ENCODE measurements at places on chromosomes 4 and X.

DNA sequence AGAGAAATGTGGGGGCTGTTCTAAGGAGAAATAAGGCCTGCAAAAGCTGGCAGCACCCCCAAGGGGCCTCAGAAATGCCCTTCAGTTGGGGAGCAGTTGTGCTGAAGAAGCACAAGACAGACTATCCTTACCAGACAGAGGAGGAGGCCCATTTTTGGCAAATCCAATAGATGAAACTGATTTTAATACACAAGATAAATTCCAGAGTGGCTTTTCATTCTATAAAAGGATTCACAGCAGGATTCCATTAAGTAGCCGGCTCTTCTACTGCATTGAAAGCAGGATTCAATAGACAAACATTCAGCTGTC, 8.1 kb downstream of the SEPTIN6 start:
- no peak for DNase-seq

- no peak for DNase-seq
Observed at GRCh38 chr4:6224735-6225134, 24.4 kb upstream of the JAKMIP1 start.

GRCh38 chr4:20992002-20992401, 291.7 kb downstream of the PACRGL start:
- DNase-seq: no peak

DNA sequence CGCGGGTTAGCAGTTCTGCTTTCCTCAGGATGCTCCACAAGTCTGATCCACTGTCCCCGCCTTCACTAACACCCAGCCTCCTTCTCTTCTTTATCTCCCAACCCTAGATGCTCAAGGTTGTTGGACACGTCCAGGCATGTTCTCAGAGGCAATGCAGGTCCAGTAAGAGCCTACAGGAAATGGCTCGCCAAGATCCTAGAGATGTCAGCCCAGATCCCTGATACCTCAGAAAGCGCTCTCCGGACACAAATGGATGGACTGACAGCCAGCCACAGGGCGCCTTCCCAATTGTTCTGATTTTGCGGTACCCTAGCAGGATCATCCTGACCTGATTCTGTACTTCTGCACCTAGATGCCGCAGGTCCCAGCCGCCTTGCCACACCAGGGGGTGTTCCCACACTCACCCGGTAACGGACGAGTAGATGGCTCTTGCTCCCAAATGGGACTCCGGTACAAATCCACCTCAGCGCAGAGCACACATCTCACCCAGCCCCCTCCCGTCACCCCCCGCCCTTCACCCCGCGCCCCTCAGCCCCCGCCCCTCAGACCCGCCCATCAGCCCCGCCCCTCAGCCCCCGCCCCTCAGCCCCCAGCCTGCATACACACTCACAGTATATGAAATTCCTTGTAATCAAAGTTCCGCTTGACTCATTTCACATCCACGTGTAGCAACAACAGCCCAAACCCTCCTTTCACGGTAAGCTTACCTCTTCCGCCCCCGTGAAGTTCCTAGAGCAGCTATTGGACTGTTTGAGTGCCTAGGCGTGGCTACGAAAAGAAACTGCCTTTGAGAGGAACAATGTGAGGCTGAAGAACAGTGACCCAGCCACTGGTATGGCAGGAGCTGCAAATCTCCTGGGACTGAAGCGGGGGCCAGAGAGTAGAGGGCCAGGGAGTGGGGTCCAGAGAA, at the start of gene EDA2R:
Gene EDA2R, minus strand, starts transcription at position 488 of the 910 bp plus-strand sequence. CDS start 23,058 bp downstream, outside the sequence.
- DNase-seq: no peak

- no peak for DNase-seq
Observed at GRCh38 chr4:60019946-60020345, 1180.2 kb upstream of the ADGRL3 start.

- no peak for DNase-seq
Observed at GRCh38 chr4:61128682-61129081, 71.4 kb upstream of the ADGRL3 start.

DNA sequence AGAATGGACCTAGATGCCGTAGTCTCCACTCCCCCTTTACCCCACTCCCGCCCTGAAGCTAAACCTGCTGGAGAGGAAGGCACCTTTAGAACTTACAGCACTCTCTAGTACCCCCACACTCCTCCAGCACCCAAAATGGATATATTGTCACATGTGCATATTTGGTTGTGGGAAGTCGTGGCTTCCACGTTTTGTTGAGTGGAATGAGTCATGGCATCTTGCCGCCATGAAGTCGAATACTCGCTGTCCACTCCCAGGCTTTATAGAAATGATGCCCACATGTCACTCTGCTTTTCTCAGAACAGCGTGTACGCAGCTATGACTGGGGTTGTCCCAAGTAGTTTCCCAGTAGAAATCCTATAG, 545 bp downstream of the ABCE1 start:
- peak; percentile 35 for DNase-seq

DNA sequence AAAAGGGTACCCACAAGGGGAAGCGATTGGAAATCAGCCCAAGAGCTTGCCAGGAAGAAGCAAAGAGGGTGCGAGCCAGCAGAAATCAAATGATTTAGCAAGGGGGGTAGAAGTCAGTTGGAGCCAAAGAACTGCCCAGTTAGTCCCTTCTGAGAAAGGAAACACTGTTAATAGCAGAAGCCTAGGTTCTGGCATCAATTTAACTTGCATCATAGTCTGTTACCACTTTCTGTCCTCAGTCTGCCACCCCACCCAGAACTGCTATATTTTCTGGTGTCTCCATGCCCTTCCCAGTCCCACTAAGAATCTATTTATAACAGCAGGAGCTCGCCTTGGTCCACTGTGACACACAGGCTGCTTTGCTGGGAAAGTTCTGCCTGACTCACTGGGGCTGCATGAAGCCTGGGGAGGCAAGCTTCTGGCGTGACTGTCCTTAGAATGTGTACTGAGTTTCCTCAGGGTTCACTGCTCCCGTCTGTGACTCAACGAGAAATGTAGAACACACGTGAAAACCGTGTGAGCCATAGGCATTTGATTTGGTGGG, 157.8 kb upstream of the TTC29 start:
- DNase-seq: no peak

GRCh38 chr4:177266506-177266905, 43.2 kb upstream of the NEIL3 start:
- no peak for DNase-seq

GRCh38 chrX:100995469-100995868, 26.0 kb downstream of the ARL13A start:
- no peak for DNase-seq

- DNase-seq: peak; percentile 49
Observed at GRCh38 chr4:145956288-145956890, 17.8 kb upstream of the ZNF827 start.

DNA sequence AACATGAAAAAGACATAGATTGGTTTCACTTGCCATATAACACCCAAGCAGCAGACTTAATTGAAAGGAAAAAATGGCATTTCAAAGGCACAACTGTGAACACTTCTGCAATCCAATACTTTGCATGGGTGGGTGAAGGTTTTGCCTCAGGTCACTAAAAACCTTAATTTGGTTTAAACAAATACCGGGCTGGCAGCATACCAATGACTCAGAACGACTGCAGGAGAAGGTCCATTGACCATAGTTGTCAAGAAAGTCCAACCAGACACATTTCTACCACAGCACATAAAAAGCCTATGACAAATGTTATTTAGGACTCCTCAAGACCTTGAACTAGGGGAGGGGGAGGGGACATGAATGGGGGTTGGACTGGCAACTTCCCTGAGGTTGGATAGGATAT, 183.6 kb upstream of the TRPC5 start:
- no peak for DNase-seq

Data from BE2C (cell line).